ENCODE measurements at places on chromosomes 3 and 15.

DNA sequence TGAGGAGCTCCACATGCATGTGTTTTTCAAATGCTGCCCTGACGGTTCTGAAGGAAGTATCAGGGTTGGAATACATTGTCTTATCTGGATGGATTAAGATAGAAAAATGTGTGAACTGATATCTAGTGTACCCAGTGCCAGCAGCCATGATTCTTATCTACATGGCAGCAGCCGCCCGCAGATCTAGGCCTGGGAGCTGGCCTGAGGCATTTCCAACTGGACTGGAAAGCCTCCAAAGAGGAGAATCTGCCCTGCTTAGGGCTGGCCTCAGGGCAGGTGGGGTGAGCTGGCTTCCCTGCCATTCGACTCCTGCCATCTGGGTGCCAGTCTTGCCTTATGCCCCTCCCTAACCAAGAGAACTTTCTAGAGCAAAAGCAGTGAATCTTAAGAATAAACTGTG is 125.8 kb downstream of the SSR3 start:
- DNase-seq: no peak

DNA sequence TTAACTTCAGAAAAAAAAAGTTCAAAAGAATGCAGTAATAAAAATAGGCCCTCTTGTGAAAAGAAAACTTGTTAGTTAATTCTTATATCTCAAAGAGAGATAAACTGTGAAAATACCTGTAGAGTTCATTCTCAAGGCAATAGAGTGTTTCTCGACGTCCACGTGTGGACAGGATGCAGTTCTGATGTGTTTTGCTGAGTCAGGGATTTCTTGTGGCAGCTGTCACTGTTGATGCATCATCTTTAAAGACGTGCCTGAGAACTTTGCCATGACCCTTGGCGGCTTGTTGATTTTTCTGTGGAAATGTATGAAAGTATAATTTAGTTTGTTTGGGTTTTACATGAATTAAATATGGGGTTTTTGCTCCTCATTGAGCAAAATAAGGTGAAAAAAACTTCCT is 702.2 kb downstream of the NLGN1 start:
- no peak for DNase-seq

- no peak for DNase-seq
Observed at GRCh38 chr3:57917601-57918000, 90.6 kb upstream of the FLNB start.

GRCh38 chr3:81793410-81793809 is 32.0 kb upstream of the GBE1 start:
- DNase-seq: no peak
